ENCODE measurements at places on chromosomes 5 and 9. TPM values are rescaled to one million over a fixed set of nuclear protein-coding genes. Genes with fewer than 3 reads are reported as not detected.

GRCh38 chr5:132059043-132059695 is 1.3 kb upstream of the IL3 start:
- H3K4me1 ChIP-seq: peaks cover 66% of the 10 kb centered on the region
- no peaks in the 10 kb centered on the region for H3K27me3 ChIP-seq
- H3K27ac ChIP-seq: no peak overlapping the region

- no peak overlapping the region for H3K4me3 ChIP-seq
- no peak for DNase-seq
- no peaks in the 10 kb centered on the region for H3K4me1 ChIP-seq
Measured at GRCh38 chr5:16304846-16305245, 125.3 kb upstream of the MARCHF11 start.

DNA sequence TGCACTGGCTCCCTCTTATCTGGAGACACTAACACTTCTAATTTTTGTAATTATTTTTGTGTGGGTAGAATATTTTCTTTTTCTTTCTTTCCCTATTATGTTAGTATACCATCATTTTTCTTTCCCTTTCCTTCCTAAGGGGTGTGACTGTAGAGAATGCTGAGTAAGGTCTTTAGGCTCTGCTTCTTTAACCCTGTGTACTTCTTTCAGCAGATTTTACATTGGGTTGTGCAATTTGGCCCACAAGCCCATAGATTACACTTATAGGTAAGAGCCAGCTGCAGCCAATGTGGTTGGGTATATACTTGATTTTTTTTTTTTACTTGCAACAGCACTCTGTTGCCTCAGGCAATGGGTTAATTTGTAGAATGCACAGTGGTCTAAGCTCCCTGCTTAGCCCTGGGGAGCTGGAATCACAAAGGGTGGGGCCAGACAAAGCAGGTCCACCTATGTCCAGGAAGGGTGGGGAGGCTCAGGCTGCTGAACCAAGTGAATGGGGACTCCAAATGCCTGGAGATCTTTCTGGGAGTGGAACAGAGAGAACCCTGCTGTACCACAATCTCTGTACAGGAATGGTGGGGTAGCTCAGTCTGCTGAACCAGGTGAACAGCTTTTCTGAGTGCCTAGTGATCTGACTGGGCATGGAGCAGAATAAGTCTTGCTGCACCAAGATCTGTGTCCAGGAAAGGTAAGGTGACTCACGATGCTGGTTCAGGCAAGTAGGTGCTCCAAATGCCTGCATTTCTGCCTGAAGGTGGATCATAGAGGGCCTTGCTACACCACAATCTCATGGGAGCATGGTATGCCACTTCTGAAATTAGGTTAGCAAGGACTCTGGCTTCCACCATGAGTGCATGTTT is 64.9 kb downstream of the SLC25A46 start:
- no peaks in the 10 kb centered on the region for H3K27me3 ChIP-seq
- DNase-seq: no peak
- H3K27ac ChIP-seq: no peak overlapping the region
- H3K36me3 ChIP-seq: no peaks in the 10 kb centered on the region
- no peaks in the 10 kb centered on the region for H3K4me1 ChIP-seq

STPG3 gene
- not detected for total RNA-seq

GRCh38 chr9:1948541-1948940 is 66.6 kb upstream of the SMARCA2 start:
- H3K27me3 ChIP-seq: no peaks in the 10 kb centered on the region
- DNase-seq: no peak
- no peak overlapping the region for H3K4me3 ChIP-seq
- H3K4me1 ChIP-seq: no peaks in the 10 kb centered on the region

GRCh38 chr5:72511366-72511765 is 4.2 kb upstream of the ZNF366 start:
- no peaks in the 10 kb centered on the region for H3K36me3 ChIP-seq
- H3K4me3 ChIP-seq: no peak overlapping the region
- H3K27me3 ChIP-seq: no peaks in the 10 kb centered on the region
- DNase-seq: no peak
- no peaks in the 10 kb centered on the region for H3K4me1 ChIP-seq
- no peak overlapping the region for H3K27ac ChIP-seq

GRCh38 chr5:20020247-20020646 is 32.2 kb upstream of the CDH18 start:
- H3K27me3 ChIP-seq: no peaks in the 10 kb centered on the region
- no peak overlapping the region for H3K27ac ChIP-seq
- no peaks in the 10 kb centered on the region for H3K4me1 ChIP-seq
- H3K36me3 ChIP-seq: no peaks in the 10 kb centered on the region
- DNase-seq: no peak

GRCh38 chr5:111973961-111974360 is 217.0 kb upstream of the NREP start:
- no peaks in the 10 kb centered on the region for H3K4me1 ChIP-seq
- H3K27me3 ChIP-seq: no peaks in the 10 kb centered on the region
- no peak overlapping the region for H3K4me3 ChIP-seq
- DNase-seq: no peak
- H3K36me3 ChIP-seq: no peaks in the 10 kb centered on the region

GRCh38 chr5:83125560-83125959 is 48.2 kb downstream of the XRCC4 start:
- H3K27ac ChIP-seq: no peak overlapping the region
- DNase-seq: no peak
- no peaks in the 10 kb centered on the region for H3K4me1 ChIP-seq
- no peaks in the 10 kb centered on the region for H3K36me3 ChIP-seq
- no peak overlapping the region for H3K4me3 ChIP-seq

GRCh38 chr9:127885508-127886281 is 8.2 kb upstream of the AK1 start:
- no peaks in the 10 kb centered on the region for H3K27me3 ChIP-seq
- no peak for DNase-seq
- H3K36me3 ChIP-seq: peaks cover 39% of the 10 kb centered on the region
- H3K4me1 ChIP-seq: no peaks in the 10 kb centered on the region

All from CD4-positive, alpha-beta memory T cell (primary cell).